SK-N-MC (cell line): ENCODE measurements at places on chromosomes 16 and 17.

- no peak for DNase-seq
Measured at GRCh38 chr17:74280093-74280513, 6.1 kb downstream of the DNAI2 start.

GRCh38 chr17:1830288-1830687, 483 bp downstream of the RPA1 start:
- no peak for DNase-seq

DNA sequence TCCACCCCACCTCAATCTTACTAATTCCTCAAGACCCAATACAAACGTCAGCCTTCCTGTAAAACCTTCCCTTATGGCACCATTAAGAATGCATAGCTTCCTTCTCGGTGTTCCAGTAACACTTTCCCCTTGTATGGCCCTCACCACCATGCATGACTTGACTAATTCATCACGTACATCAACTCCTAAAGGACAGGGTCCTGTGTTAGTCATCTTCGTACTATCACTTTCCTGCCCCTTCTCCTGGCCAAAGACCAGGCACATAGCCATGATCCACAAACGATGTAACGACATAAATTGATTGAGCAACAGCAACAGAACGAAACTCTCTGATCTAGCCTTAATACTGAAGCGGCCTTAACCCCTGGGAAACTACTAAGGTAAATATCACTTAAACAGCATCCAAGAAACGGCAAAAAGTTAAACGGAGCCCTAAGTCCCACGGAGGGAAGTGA, 612 bp downstream of the PSMD12 start:
- DNase-seq, result no peak

DNA sequence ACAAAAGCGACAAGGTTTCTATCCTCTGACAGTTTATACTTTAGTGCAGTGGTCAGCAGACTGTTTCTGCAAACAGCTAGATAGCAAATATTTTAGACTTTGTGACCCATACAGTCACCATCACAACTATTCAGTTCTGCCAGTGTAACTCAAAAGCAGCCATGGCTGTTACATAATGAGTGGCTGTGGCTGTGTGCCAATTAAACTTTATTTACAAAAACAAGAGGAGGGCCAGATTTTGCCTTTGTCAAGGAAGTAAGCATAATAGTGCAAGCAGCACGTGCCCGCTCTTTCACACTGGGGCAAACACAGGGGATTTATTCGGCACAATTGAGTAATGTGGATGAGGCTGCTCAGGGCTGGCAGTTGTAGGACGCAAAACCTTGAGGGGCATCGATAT, 551.5 kb downstream of the MAF start:
- DNase-seq, result no peak

DNA sequence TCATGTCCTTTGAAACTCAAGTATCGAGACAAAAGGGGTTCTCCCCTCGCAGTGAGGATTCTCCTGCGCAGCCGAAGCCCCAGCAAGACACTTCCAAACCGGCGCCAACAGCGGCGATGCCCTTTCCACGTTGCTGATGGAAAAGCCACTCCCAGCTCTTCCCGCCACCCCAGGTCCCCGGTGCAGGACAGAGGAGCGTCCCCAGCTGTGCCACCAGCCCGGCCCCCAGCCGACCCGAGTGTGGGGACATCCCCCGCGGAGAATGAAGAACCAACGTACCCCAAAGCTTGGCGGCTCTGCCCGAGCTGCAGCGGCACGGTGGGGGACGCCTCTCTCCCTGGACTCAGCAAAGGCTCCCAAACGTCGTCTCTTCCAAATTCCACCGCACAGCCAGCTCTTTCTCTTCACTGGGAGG, 573 bp downstream of the CHST6 start:
- DNase-seq, result no peak

GRCh38 chr16:15052747-15053476, 3.0 kb downstream of the NTAN1 start:
- no peak for DNase-seq

DNA sequence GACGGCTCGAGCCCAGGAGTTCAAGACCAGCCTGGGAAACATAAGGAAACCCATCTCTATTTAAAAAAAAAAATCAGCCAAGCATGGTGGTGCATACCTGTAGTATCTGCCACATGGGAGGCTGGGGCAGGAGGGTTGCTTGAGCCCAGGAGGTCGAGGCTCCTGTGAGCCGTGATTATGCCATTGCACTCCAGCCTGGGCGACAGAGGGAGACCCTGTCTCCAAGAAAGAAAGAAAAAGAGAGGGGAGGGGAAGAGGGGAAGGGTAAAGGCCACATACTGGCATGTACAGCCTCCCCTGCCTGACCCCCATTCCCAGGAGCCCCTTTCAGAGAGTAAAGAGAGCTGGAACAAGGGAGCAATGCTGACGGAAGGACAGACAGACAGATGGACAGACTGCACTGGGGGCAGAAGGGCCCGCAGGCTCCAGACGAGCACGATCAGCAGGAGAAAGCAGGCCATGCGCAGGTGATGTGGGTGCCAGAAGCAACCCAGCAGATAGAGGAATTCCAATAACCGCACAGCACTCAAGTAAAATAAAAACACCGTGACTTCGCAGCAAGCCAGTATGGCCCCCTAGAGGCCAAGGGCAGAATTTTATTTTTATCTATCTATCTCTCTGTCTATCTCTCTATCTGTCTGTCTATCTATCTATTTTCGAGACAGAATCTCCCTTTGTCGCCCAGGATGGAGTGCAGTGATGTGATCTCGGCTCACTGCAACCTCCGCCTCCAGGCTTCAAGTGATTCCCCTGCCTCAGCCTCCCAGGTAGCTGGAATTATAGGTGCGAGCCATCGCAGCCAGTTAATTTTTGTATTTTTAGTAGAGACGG, 27.1 kb upstream of the SNN start:
- peak; percentile 24 for DNase-seq

DNA sequence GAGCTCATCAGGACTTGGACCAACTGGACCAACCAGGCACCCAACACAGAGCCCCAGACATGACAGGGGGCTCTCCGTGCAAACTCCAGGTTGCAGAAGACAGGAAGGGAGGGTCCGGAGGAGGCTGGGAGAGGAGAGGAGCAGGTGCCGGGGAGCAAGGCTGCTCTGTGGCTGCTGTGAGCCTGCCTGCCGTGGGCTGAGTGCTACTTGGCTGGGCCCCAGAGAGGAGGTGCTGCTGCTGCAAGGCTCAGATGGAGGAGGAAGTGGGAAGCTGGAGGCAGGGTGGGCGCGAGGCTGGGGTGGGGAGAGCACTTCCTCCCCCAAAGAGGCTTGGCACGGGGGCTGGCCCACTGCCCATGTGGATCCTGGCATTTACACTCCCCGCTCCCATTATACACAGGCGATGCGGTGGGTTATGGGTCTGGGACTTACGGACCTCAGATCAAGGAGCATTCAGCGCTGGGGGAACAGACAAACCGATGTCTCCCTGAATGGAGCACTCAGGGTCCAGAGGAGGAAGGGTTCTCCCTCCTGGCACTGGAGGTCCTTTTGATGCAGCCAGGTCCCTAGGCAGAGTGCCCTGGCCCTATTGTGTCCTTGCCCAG, 15.9 kb downstream of the EPOP start:
- DNase-seq, result no peak

- DNase-seq, result no peak
Measured at GRCh38 chr16:89922477-89922883, 662 bp upstream of the TUBB3 start.

DNA sequence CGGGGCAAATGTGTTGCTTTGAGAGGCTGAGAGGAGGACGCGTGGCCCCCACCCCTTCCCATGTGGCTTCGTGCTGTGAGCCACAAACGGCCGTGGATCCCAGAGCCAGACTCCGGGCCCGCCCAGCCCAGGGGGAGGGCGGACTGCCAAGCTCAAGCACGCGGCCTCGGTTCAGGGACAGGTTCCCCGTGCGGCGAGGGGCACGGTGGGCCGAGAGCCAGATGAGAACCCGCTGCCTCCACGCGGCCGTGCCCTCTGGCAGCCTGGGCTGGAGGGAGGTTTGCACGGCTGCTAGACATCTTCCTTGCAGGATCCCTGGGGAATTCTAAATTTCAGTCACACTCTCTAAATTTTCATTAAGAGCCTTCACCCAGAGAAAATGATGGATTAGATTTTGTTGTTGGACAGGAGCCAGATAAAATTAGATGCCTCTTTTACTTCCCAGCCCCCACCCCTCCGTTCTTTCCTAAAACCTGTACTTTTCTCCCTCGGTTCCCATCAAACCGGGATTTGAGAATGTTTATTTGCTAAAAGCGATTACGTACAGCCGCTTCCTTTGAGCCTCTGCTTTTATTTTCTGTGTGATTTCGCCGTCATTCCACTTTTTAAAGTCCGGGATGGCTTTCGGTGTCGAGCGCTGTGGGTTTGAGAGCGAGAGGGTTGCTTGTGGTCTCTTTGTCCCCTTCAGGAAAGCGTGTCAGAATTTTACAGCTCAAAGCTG, 25.0 kb upstream of the GNG13 start:
- no peak for DNase-seq

DNA sequence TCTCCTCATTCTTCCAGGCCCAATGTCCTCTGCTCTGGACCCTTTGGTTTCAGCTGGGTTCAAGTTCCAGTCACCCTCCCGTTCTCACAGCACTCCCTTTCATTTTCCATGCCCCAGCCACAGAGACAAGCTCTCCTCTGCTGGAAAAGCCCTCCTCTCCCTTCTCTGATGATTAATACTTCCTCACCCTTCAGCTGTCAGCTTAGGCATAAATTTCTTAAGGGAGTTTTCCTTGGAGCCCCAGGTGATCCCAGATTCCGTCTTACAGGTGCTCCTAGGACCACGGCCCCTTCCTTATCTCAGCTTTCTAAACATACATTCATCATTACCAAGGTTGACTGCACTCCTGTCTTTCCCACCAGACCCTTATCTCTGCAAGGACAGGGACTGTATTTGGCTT, 10.4 kb downstream of the CHAD start:
- no peak for DNase-seq

GRCh38 chr17:53150101-53150698, 672.5 kb upstream of the KIF2B start:
- no peak for DNase-seq

DNA sequence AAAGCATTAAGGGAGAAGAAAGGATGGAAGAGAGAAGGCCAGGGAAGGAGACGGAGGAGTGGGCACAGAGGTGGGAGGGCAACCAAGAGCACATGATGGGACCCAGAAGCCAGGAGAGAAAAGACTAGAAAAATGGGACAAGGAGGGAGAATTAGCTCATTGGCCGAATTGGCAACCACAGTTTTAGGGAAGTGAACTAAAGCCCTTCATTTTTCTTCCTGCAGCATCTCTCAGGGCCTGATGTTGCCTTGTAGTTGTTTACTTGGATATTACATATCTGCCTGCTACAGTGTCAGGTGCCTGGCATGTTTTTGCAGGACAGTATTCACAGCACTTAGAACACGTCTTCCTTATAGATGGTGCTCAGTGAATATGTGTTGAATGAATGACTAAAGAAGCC, 19.0 kb downstream of the EMP2 start:
- DNase-seq, result no peak

GRCh38 chr17:51149163-51149562, 4.2 kb upstream of the NME1 start:
- DNase-seq, result no peak

- DNase-seq, result no peak
Measured at GRCh38 chr16:5196204-5196603, 98.6 kb upstream of the EEF2KMT start.

DNA sequence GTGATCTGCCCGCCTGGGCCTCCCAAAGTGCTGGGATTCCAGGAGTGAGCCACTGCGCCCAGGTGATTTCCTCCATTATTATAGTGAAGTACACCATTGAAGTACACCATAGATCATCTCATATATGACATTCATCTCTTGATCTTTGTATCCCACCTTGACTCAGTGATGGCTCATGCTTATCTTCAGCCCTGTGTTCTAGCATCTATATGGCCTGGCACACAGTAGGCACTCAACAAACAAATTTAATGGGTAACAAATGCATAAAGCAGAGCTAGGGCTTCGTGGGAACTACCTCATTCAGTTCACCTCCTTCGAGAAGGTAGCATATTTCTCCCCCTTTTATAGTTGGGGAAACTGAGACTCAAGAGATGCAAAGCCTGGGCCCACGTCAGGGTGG, 952 bp downstream of the ENKD1 start:
- DNase-seq, result no peak

DNA sequence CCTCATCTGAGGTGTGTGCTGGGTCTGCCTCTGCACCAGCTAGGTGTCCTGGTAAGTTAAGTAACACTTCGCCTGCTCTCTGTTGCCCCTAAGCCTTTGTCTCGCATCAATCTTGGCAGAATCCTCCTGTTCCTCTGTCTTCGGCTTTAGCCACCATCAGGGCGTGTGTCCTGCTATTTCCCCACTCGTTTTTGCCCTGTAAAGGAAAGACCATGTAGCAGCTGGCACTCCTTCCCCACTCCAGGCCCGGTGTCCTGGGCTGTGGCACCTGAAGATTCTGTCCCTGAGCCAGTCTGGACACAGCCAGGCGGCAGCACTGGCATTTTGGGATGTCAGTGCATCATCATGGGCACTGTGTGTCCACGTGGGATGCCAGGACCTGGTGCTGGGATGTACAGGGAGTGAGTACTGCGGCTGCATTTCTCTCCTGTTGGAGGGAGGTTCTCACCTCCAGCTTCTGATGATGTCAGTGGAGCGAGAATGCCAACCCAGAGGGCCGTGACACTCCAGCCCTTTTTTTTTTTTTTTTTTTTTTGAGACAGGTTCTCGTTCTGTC, 26.2 kb upstream of the FOXK2 start:
- DNase-seq, result no peak

DNA sequence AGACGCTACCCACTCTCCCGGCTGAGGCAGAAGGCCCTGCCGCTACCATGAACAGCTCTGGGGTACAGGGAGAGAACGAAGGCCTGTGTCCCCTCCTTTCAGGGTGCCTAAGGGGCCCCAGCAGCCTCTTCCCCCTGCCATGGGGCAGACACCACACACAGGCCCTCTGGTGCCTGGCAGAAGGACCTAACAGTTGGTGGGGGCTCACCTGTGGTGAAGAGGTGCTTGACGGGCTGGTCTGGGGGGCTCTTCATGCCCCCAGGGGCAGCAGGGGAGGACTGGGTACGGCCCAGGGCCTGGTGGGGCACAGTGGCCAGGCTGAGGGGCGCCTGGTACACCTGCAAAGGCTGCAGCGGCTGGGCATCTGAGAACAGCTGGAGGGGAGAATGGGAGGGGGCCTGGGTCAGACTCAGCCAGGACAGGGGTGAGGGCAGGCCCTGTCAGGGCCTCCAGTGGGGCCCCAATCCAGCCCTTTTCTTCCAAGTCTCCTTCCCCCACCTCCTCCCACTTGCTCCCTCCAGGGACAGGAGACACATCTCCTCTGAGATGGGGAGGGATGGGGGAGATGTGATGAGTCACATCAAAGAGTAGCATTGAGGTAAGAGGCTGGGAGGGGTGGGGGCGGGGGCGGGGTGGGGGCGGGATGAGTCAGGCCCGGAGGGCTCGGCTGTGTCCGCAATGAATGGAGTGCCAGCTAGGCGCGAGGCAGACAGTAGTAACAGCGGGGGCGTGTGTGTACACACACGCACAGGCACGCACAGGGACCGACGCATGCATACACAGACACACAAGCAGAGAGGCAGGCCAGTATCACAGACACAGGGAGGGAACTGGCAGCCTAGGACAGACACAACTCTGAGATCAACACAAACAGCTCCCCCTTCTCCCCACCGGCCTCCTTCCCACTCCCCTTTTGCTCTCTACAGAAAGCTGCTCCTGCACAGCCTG, 16.1 kb downstream of the G6PC3 start:
- no peak for DNase-seq
